ENCODE measurements at places on chromosomes 16 and 17.
A peak's percentile ranks its signal among the peaks of the same experiment; 100 is the strongest.

GRCh38 chr17:69540356-69540755 is 125.9 kb downstream of the MAP2K6 start:
- no peak for DNase-seq

GRCh38 chr17:33686171-33686570 is 393.1 kb upstream of the ASIC2 start:
- DNase-seq, result peak; percentile 31

DNA sequence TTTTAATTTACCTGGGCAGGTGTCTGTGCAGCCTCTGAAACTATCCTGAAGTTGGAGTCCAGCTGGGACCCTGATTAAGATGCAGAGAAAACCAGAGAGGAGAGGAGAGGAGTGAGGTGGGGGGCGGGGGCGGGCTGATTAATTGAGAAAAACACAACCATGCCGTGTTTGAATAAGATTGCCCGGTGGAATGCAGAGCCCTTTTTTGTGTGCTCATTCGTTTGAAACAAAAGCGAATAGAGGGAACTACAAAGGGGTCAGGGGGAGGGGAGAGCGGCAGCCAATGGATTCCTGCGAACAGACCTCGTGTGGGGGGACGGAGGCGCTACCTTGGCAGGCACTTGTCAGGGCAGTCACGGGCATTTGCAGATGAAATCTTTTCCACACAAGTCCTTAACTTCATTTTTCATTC is 355.8 kb downstream of the SOX9 start:
- DNase-seq, result no peak

DNA sequence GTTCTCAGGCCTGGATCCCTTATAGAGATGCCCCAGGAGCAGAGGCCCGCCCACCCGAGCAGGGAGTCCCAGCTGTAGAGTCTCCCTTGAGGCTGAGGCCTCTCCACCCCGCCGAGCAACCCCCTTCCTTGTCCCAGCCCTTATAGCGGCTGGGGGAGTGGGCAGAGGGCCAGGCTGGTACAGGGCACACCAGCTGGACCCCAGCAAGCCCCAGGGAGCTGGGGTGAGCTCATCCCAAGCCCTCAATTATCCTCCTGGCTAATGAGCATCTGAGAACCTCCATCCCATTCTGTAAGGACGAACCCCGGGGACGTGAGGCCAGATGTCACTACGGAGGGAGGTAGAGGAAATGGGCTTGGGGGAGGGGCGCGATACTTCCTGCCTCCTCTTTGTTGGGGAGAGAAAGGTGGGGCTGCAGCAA is 3.2 kb upstream of the SNN start:
- DNase-seq, result peak; percentile 81

- DNase-seq, result no peak
These were observed 55.6 kb downstream of the MMD start for GRCh38 chr17:55366020-55366481.

DNA sequence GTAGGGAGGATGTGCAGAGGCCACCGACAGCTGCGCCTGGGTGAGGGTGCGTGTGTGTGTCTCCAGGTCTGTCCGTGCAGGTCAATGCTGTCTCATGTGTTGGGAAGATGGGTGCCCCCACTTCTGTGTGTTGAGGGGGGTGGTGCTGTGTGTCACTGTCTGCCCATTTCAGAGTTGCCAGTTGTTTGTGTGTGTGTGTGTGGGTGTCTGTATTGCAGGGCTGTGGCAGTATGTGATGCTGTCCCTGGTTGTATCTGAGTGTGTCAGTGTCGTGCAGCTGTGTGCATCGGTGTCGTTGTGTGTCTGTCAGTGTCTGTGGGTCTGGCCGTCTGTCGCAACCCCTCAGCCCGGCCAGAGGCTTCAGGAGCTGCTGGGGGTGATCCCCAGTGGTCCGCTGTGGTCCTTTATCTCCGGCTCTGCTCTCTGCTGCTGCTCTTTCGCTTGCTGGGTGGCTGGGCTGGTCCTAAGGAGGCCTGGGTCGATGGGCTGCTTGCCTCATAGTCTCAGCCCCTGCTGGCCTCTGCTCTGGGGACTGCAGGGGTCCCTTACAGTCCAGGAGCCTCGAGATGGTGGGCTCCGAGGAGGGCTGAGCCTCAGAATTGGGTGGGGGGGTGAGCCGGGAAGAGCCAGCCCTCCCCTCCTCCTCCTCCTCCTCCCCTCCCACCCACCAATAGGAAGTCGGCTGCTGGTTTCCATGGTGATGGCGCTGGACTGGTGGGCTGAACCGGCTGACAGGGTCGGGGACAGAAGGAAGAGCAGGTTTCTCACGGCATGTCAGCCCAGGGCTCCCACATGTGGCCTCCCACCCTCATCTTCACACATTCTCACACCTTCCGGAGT is at the start of gene TSPOAP1:
TSS of gene TSPOAP1 (minus strand) at position 601 of the 840 bp plus-strand sequence. CDS start 875 bp downstream, outside the sequence.
- DNase-seq, result peak; percentile 81

GRCh38 chr17:31490671-31491375 is 99.3 kb downstream of the RAB11FIP4 start:
- DNase-seq, result no peak

DNA sequence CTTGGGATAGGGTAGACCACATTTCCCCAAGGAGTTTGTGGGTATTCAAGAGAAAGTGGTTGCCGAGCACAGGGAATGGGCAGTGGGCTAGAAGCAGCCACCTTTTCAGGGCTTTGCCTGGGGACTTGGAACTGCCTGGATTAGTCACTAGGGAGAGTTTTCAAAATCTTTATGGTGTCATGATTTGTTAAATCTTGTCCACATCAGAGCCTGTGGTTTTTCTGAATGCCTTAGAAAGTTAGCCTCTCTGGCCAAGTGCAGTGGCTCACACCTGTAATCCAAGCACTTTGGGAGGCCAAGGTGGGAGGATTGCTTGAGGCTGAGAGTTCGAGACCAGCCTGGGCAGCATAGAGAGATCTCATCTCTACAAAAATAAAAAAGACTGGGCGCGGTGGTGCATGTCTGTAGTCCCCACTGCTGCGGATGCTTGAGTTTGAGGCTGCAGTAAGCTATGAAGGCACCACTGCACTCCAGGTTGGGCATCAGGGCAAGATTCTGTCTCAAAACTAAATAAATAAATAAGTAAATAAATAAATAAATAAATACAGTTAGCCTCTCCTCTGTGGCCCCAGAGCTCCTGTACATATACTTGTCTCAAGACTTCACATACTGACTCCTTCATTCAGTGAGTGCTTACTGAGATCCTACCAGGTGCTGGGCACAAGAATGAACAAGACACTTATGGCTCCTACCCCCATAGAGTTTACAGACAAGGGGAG is 76.3 kb upstream of the HNF1B start:
- DNase-seq, result no peak

DNA sequence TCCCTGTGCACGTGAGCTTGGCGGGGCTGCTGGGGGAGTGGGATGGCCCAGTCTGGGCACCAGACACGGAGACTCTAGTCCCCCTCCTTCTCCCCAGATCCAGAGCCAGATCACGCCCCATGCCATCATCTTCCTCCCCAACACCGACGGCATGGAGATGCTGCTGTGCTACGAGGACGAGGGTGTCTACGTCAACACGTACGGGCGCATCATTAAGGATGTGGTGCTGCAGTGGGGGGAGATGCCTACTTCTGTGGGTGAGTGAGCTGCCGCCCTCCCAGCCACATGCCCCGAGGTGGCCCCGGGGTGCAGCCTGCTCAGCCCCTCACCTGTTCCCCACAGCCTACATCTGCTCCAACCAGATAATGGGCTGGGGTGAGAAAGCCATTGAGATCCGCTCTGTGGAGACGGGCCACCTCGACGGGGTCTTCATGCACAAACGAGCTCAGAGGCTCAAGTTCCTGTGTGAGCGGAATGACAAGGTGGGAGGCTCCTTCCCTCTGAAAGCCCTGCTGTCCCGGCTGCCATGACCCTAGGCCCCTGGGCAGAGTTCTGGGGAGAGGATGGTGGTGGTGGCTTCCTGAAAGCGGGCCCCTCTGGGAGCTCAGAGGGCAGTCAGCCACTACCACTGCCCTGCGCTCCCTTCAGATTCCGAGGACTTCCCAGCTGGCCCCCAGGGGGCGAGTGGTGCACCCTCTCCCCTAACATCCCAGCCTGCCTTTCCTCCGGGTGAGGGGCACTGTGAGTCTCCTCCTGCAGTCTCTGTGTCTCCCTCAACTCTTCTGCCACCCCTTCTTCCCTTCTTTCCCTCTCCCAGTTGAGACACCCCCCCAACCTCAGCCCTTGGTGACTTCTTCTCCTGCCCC is 2.8 kb upstream of the C17orf107 start:
- DNase-seq, result no peak

- DNase-seq, result peak; percentile 34
These were observed 91.8 kb downstream of the RGS9 start for GRCh38 chr17:65228734-65229620.

GRCh38 chr17:79006046-79006445 is 3.5 kb downstream of the CANT1 start:
- DNase-seq, result no peak

GRCh38 chr16:75048530-75048929 is 49.7 kb downstream of the ZNRF1 start:
- DNase-seq, result no peak

- DNase-seq, result no peak
These were observed 28.1 kb downstream of the USP32 start for GRCh38 chr17:60363700-60364405.

DNA sequence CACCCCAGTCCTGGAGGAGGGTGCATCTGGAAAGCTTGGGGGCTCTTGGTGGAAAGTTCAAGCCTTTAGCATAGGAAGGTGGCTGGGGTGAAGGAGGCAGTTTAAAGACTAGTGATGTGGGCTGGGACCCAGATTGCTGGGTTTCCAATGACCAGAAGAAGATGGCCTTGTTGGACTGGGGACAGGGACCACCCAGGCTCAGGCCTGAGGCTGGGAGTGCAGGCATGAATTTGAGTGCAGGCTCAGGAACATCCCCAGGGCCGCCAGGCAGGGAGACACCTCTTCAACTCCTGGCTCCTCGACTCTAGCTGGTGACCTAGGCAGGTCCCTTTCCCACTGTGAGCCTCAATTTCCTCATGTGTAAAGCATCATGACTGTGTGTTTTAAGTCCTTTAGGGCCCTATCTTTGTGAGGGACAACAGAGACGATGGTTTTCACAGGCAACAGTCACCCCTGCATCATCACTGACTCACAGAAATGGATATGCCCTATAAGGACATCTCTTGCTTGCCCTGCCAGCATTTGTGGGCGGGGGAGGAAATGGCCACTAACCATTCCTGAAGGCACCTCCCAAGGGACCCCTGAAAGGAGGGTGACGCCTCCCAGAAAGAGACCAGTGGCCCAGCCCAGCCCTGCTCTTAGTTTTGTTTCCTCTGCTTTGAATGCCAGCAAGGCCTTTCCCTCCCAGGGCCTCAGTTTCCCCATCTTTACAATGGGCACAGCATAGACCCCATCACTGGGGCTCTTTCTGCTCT is 11.1 kb downstream of the NLRC5 start:
- DNase-seq, result peak; percentile 45

DNA sequence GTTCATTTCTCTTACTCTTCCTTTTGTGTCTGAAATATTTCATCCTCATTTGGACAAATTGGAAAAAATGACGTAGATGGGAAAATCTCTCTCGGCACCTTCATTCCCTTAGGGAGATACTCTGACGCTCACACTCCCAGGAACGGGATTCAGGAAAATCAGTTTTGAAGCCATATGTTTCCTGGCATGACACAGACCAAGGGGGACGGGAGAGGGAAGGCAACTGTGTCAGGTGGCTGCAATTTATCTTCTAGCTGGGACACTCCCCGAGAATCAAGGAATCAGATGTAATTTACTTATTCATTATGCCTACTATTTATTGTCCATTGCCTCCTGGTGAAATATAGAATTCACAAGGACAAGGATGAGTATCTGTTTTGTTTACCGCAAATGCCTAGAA is 65.5 kb downstream of the IRX5 start:
- DNase-seq, result no peak

DNA sequence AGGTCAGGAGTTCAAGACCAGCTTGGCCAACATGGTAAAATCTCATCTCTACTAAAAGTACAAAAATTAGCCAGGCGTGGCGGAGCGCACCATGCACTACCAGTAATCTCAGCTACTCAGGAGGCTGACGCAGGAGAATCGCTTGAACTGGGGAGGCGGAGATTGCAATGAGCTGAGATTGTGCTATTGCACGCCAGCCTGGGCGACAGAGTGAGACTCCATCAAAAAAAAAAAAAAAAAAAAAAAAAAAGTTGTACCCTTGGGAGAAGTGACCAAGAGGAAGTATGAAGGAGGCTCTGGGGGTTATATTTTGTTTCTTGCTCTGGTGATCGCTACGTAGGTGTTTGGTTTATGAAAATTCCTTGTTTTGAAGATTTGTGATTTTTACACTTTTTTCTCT is 66.3 kb downstream of the LITAF start:
- no peak for DNase-seq

GRCh38 chr17:65156185-65156834 is 19.1 kb downstream of the RGS9 start:
- no peak for DNase-seq

Data from CD4-positive, alpha-beta T cell treated with Interleukin-17A for 4 hours (primary cell).